NCI-H446 (cell line): ENCODE measurements at places on chromosomes 7 and 10.

DNA sequence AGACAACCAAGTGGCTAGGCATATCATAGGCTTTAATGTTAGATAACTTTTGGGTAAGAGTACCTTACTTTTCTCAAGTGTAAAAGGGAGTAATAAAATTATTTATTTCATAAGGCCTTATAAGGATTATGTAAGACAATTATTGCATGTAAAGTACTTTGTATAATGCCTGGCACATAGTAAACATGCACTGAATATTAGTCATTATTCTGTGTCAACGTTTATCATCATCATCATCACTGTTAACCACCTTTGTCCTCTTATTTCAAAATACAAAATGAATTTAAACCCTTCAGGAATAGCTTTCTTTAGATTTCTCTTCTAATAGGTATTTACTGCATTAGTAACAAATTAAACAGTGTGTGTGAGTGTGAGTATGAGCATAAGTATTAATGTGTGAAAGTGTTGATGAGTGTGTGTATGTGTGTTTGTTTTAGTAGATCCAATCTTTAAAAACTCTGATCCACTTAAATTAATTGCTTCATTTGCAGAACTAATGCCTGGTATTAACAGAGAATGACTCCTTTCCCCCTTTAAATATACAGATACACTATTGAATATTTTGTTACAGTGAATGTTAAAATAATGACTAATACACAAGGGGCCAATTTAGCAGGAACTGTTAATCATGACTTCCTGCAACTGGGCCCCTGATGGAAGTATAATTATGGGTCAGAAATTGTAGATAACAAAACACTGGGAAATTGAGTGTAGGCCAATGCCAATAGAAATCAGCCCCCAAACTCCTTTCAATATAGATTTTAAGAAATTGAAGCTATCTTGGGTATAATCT, 213.3 kb upstream of the FZD8 start:
- DNase-seq, result no peak

DNA sequence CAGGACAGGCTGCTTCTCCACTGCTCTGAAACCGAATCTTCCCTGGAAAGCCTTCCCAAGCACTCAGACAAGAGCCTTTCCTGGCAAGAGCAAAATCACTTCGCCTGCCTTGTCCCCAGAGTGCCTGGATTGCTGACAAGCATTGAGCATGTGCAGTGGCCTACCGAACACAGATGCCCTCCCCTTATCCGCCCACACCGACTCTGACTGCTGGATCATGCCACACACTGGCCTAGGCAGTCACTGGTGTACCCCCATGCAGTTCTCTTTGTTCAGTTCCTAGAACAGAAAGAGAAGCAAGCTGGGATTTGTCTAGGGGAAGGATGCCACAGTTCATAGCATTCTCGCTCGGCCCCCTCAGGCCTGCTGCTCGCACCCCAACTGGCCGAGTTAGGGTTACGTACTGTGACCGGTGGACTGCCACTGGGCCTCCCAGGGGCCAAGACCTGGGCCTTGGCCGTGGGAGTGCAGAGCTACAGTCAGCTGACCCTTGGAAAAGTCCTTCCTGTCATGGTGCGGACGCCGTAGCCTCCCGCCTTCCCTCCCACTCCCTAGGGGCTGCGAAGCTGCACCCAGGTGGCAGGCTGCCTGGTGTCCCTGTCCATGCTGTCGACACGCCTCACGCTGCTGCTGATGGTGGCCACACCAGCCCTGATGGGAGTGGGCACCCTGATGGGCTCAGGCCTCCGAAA, 6.9 kb downstream of the ABCB8 start:
- no peak for DNase-seq

DNA sequence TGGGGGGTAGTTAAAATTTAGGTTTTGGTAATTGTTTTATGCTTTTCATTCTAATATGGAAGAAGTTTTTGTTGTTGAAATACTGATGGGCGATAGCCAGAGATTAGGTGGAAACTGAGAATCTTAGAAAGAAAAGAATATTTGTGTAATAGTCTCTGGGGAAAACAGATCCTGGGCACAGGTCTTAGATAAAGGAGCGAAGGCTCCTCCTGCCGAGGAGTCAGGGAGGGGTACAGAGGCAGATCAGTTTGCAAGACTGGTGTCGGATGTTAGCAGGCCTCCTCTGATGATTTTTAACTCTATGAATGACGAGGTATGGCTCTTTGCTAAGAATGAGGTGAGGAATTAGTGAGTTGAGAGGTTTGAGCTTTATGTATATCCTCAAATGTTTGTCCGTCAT, 339.7 kb downstream of the HGF start:
- no peak for DNase-seq

DNA sequence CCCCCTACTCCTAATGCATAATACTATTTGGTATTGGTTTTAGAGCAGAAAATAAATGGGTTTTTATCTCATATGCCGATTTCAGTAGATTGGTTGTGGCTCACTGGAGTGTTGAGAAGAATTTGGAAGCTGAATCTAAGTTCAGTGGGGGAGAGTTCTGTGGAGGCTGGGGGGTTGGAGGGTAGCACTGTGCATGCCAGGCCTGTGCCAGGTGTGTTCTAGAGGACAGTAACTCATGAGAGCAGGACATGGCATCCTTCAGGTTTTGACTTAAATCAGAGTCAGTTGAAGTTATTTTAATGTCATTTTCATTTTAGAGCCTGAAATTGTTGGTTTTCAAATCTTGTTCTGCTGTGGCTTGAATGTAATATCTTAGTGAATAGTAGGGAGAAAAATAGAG, 79.5 kb downstream of the EEPD1 start:
- DNase-seq, result no peak

GRCh38 chr10:68897336-68897741, 3.8 kb upstream of the DDX50 start:
- peak; percentile 11 for DNase-seq

GRCh38 chr10:93180482-93180931, 106.8 kb downstream of the CYP26A1 start:
- no peak for DNase-seq

- DNase-seq, result no peak
Observed at GRCh38 chr7:18511351-18512140, 16.0 kb downstream of the HDAC9 start.

GRCh38 chr7:131621652-131622051, 65.2 kb upstream of the PODXL start:
- no peak for DNase-seq

DNA sequence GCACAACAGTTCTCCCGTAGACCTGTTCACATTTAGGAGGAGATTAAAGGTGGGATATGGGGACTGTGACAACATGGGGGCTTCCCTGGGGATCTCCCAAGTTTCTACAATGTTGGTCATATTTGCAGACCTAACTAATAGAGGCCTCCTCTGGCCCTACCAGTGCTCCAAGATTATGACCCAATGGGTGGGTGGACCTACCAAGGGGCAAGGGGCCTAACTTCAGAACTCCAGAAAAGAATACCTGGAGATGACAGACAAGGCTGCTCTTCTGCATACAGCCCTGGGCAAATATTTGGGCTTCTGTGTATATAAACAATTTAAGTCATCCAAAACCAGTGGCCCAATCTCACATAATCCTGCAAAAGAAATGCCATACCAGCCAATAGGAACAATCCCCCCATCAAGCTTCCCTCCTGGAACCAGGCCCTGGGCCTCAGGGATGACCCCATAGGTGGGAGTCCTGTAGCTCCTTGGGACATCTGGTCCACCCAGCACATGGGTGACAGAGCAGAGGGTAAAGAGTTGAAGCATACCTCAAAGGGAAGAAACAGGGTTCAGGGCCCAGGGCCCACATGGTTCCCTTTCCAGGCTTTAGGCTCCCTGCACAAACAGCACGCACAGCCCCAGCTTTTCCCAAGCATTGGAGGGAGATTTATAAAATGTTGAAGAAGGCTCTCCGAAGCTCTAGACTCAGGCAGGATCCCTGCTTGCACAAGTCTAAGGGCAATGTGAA, 86.1 kb upstream of the CHST15 start:
- no peak for DNase-seq

DNA sequence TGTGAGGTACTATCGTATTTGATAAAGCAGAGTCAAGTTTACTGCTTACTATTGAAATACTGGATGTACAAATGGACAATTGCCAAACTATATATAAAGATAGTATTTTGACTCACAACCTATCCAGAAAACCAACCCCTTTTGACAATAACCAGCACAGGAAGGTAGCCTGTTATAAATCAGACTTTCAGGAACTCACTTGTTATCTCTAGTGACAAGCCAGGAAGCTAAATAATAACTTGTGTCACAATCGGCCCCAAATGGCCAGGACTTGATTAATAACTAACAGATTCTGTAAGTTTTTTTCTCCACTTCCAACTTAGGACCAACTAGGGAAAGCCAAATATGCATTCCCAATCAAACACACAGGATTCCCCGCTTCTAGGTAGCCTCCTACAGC, 38.8 kb upstream of the SLC35G1 start:
- no peak for DNase-seq

- no peak for DNase-seq
Observed at GRCh38 chr7:3861941-3862340, 560.9 kb downstream of the SDK1 start.

DNA sequence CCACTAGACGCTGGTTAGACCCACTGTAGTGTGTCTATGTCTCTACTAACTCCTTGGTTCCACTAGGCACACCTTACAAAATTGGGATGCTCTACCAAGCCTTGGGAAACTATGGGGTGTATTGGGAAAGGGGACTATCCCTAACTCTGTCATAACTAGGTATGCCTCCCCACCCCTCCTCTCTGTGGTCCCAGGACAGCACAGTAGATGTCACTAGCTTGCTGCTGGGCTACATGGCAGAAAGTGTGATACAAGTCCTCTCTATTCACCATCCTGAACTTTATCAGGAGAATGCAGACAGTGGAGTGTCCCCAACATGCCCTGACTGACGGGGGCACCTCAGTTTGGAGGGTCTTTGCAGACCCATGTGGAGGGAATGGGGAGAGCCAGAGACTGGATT, 30.3 kb upstream of the TMEM273 start:
- DNase-seq, result no peak
